Activated CD8-positive, alpha-beta memory T cell treated with anti-CD3 and anti-CD28 coated beads, Interleukin-2, amount 10 ng/mL, durations not matched to agents 7 days and 5 days (primary cell): ENCODE measurements at places on chromosomes 12 and 14.

- no peak for DNase-seq
Measured at GRCh38 chr14:75428230-75429104, 645 bp downstream of the JDP2 start.

GRCh38 chr12:32223941-32224340 lies 117.3 kb downstream of the BICD1 start:
- DNase-seq, result no peak

DNA sequence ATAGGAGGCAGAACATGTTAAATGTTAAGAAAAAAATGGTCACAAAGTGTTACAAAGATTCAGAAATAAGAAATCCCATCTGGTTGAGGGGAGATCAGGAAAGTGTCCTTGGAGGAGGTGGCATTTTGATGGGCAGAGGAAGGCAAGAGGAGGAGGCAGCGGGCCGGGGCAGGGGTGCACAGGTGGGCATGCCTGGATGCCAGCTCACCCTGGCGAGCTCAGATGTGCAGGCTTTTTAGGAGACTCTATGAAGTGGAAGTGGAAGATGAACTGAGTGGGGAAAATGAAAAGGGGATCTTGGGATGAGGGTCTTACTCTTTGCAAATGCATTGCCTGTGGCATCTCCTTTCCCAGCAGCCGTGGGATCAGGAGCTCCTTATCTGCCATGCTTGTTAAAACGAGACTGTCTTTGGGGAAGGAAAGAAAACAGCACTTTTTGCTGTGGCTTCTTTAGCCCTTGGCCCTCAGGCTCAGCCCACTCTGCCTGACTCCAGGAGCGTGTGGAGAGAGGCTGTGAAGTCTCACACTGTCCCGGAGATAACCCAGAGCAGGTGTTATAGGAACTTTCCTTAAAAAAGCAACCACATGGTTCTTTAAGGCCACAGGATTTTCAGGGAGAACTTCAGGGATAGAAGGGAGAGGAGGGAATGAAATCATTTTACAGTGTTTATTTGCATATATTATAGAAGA lies 62.6 kb downstream of the ELK3 start:
- DNase-seq, result no peak

DNA sequence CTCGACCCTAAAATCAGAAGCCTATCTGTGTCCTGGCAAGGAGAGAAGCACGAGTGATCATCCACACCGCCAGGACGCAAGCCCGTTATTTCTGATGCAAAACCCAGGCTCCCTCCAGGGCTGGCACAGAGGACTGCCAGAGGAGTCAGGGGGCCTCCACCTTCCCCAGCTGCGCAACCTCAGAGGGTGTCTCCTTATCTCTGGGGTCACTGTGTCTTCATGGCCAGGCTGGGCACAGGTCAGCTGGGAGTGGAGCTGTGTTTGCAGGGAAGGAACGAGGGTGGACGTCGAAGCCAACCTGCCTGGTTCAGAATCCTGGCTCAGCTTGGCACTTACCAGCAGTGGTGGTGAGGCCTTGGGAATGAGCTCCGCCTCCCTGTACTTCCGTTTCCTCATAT lies 12.0 kb upstream of the SERPINA3 start:
- no peak for DNase-seq
